ENCODE measurements at places on chromosomes 5 and 9. TPM values are rescaled to one million over a fixed set of nuclear protein-coding genes. Genes with fewer than 3 reads are reported as not detected.

Gene PCDHB14
- 1.9 TPM for total RNA-seq

Gene MACIR
- 5.5 TPM for total RNA-seq

Gene CARTPT
- total RNA-seq: not detected

Gene CXCL14
- 0.49 TPM for total RNA-seq

Gene FBLL1
- total RNA-seq: not detected

Gene KLF4
- 28.0 TPM for total RNA-seq

Gene MSMP
- not detected for total RNA-seq

Gene RAB3C
- 1.2 TPM for total RNA-seq

Gene SLC6A19
- not detected for total RNA-seq

Gene CCDC187
- not detected for total RNA-seq

Gene RNF38
- total RNA-seq: 25.7 TPM

Gene PLGRKT
- 34.3 TPM for total RNA-seq

Gene GABRA1
- total RNA-seq: not detected

Gene ZFAND5
- 183 TPM for total RNA-seq

Gene IL31RA
- total RNA-seq: 0.27 TPM

Gene TMEM215
- total RNA-seq: not detected

Gene TRIM36
- total RNA-seq: 0.44 TPM

Gene FGD3
- 1.8 TPM for total RNA-seq

Gene PCDHA11
- not detected for total RNA-seq

Gene MFAP3
- 29.4 TPM for total RNA-seq

Gene SPATA31C1
- total RNA-seq: not detected

All from left ventricle myocardium inferior (tissue), 1 donor.